ENCODE measurements at places on chromosomes 12 and 14.

DNA sequence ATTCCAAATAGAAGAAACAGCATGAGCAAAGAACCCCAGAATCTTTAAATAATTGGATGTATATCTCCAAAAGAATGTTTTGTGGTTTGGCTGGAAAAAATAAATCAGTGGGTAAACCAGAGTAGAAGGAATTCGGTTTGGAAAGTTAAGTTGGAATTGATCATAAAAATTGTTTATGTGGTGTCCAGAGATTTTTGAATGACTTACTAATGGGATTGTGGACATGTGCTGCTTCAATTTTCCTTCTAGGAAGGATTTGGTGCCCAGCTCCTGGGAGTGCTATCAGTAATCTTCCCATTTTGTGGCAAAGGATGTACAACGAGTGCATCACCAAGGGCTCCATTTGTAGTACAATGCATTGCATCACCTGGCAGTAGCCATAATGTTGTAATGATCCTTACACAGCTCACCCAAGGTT is 224.8 kb downstream of the SLC16A7 start:
- DNase-seq, result no peak

GRCh38 chr14:74685056-74685455 is 27.8 kb downstream of the AREL1 start:
- DNase-seq, result no peak

DNA sequence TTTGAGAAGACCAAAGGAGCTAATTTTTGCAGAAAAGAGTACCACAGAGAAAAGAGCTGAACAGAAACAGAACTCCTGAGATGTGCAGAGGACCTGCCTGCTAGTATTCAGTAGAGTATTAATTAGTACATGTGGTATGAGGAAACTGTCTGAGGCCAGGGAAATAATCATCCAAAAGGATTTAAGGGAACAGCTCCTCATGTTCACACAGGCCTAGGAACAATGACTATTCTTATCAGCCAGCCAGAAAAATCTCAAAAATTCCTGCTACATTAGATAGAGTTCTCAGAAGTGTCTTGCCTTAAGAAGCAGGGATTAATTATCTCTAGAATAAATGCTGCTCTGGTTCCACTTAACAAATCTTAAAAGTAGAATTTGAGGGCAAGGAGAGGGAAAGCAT is 36.4 kb downstream of the PKP2 start:
- DNase-seq, result no peak

GRCh38 chr14:59123531-59123930 is 64.9 kb upstream of the DAAM1 start:
- DNase-seq, result no peak

DNA sequence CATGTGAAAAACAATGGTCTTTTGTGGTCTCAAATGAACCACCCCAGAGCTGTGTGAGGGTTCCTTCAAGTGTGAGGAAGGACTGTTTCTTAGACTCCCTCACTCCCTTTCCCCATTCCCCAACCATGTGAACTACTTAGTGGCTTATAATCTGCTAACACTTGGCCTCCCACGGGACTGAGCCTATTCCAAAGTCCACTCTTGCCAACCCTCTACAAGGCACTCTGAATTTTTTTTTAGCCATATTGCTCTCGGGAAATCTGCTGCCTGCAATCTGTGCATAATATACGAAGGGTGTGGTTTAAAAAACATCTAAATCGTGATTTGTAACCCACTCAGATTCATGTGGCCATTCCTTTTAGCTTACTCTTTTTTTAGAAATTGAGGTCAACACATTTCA is 2.6 kb downstream of the SVOP start:
- DNase-seq, result no peak
